ENCODE measurements at places on chromosomes 11 and 22.

DNA sequence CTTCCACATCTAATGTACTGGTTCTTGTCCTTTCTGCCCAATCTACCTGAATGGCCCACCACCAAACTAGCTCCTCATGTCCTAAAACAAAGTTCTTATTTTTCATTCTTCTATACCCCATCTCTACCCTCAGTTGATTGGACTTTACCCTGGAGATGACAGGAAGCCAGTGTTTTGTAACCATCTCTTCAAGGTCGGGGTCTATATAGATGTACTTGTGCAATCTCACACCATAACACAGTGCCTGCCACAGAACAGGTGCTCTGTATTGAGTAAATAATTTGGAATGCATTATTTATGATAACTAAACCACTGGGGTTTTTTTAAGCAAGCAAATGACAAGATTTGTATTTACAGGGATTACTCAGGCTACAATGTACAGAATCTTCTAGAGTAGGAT lies 76.7 kb upstream of the FAM181B start:
- DNase-seq, result no peak

- no peak for DNase-seq
These were observed 62.2 kb downstream of the ARFGAP3 start for GRCh38 chr22:42794551-42795510.

- DNase-seq, result no peak
These were observed 28.4 kb upstream of the RBFOX2 start for GRCh38 chr22:36056980-36057379.

GRCh38 chr11:11533057-11533456 lies 88.7 kb downstream of the GALNT18 start:
- no peak for DNase-seq

DNA sequence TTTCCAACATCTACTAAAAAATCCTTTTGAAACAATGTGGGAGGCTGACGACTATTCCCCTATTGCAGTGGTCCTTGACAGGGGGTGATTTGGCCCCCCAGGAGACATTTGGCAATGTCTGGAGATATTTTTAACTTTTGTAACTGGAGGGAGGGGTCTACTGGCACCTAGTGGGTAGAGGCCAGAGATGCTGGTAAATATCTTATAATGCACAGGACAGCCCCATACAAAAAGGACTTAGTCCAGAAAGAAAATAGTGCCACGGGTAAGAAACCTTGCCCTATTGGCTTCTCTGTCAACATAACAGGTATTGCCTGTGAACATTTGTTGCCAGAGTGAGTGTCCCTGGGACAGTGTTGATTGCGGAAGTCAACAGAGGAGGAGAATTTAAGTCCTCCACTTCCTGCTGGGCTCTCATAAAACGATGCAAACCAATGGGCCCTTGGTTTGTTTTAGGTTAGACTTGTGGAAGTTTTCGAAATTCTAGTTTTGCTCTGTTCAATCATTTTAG lies 101.6 kb downstream of the MAML2 start:
- DNase-seq, result peak; percentile 62

DNA sequence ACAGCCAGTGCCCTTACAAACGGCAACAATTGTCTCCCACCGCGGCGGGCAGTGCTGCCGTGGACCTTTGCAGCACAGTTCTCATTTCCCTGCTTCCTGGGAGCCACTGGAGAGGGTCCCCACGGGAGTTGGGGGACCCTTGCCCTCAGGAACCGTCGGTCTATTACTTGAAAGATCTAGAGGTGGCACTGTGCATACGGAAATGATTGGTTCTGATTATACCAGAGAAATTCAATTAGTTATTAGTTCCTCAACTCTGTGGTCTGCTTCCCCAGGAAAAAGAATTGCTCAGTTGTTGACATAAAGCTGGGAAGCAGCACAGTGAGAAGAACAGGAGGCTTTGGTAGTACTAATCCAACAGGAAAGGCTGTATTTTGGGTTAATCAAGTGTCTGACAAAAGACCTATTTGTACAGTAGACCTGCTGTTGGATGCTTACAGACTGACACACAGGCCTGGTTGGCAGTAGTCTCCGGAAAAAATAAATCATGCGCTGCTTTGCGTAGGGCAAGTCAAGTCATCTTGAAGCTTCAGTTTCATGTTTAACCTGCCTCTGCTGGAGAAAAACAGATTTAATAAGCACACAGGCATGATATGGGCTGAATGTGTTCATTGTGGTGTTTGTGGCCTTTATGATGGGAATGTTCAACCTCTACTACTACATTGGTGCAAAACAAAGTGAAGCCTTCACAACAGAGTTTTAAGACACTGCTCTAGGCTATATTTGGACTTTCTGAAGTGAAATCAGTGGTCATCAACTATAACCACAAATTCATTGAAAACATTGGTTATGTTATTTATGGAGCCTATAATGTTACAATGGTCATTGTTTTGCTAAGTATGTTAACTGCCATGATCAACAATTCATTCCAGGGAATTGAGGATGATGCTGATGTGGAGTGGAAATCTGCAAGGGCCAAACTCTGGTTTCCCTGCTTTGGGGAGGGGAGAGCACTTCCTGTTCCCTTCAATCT lies 54.6 kb upstream of the SC5D start:
- DNase-seq, result no peak
